ENCODE measurements at places on chromosomes 3 and 15.

- DNase-seq = no peak
Observed at GRCh38 chr3:106719077-106719476, 658.2 kb upstream of the CCDC54 start.

DNA sequence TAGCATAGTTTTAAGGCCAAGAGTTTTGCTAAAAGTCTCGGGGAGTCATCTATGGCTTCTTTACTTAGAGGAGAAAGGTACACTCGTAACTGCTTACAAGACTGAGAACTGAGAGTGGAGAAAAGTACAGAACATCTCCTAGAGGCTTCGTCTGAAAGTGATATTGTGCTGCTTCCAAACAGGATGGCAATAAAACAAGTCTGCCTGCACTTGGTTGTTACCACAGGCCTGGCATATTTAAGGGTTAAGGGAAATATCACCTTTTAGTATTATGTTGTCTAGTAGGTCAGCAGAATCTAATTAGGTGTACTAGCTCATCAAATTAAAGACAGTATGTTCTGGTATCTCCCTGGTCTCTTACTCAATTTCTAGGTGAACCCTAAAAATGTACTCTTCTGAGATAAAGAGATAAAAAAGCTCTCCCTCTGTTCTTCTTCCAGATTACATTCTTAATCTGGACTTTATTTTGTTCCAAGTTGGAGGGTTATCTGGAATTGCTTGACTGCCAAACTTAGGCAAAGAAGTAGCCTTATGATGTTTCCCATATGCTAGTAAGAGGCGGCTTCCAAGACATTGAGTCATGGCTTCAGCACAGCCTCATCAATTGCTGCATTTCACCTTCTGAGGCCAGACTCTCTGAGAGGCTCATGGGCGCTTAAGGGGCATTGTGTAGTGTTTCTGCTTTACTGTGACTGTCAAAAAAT, 181.3 kb downstream of the LSAMP start:
- no peak for DNase-seq

GRCh38 chr3:60912876-60913275, 338.4 kb downstream of the FHIT start:
- no peak for DNase-seq

GRCh38 chr3:60192297-60193114, 1058.7 kb downstream of the FHIT start:
- no peak for DNase-seq

All from NCI-H2107 (cell line).